ENCODE measurements at places on chromosomes 7 and 10.

DNA sequence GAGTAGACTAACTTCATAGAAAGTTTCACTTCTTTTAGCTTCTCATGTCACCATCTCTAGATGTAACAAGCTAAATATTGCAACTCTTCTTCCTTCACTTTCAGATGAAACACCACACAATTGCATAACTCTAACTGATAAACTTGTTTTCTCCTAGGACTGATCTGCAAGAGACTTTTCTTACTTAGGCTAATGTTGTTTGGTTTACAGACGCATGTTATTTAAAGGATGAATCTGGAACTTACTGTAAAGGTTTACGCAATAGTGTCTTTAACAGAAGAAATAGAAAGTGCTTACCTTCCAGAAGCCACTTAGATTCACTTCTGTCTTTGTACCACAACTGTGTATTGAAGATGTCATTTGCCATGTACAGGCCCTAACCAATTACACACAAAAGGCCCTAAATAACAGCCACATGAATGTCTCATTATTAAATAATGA, 22.1 kb upstream of the ZC3HAV1 start:
- DNase-seq: no peak

- DNase-seq: no peak
These were observed 19.1 kb downstream of the ZNRF2 start for GRCh38 chr7:30303312-30304039.

DNA sequence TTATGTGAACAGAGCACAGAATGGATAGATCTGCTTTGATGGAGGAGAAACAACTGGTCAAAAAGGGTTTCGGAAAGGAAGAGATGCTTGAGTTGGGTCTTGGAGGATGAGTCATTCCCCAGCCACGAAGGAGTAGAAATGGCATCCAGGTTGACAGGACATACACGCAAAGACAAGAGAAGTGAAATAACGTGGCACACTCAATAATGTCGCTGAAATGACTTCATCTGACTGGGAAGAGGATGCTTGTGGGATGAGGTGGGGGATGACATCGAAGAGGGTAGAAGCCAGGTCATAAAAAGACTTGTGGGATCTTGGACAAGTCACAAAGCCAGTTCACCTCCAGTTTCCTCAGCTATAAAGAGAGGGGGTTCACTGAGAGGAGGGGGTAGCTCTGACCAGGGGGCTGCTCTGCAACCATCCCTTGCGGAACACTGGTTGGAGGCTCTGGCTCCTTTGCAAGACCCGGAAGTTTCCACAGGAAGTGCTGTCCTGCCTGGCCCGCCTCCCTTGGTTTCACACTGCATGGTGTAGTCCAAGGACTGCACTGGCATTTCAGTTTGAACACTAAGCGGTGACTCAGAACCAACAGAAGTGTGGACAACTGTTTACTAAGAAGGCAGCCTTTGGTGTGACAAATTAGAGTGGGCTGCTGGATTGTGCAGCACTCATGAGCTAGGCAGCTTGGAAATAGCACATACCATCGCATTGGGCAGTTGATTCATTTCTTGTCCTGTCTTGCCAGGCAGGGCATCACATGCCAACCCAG, 189.9 kb upstream of the ADO start:
- no peak for DNase-seq

DNA sequence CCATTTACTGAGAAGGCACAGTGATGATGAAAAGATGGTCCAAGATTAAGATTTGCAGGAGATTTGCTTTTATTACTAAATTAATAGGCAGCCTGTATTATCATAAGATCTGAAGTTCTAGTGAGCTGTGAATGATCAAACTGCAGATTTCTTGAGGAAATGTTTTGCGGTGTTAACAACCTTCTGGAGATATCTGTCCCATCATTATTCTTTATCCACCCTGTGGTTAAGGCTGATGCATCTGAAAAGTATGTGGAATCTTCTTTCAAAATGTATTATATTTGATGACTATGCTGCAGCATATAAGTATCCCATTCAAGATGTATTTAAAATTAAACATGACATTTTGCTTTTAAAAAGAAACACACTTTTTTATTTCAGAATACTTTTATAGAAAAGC, 150.3 kb downstream of the POLR1F start:
- no peak for DNase-seq

DNA sequence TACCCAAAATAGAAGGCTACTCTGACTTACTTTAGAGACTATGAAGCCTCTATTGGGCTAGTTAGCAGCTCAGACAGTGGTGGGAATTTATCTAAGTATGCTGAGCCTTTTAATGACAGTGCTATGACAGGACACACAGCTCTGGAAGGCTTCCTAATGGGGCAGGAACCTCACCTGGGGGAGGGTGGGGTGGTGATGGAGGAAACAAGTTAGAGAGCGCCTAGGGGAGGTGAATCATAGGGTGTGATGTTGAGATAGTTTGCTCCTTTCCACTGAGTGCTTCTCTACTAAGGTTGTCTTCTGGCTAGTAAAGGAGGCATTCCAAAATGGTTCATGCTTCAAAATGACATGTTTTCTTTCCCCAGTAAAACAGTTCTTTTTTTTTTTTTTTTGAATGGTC, 42.1 kb downstream of the PPP1R9A start:
- DNase-seq: no peak

- no peak for DNase-seq
These were observed 46.6 kb upstream of the COL1A2 start for GRCh38 chr7:94348142-94348541.

- no peak for DNase-seq
These were observed 125.8 kb downstream of the DLG5 start for GRCh38 chr10:77800738-77801266.

DNA sequence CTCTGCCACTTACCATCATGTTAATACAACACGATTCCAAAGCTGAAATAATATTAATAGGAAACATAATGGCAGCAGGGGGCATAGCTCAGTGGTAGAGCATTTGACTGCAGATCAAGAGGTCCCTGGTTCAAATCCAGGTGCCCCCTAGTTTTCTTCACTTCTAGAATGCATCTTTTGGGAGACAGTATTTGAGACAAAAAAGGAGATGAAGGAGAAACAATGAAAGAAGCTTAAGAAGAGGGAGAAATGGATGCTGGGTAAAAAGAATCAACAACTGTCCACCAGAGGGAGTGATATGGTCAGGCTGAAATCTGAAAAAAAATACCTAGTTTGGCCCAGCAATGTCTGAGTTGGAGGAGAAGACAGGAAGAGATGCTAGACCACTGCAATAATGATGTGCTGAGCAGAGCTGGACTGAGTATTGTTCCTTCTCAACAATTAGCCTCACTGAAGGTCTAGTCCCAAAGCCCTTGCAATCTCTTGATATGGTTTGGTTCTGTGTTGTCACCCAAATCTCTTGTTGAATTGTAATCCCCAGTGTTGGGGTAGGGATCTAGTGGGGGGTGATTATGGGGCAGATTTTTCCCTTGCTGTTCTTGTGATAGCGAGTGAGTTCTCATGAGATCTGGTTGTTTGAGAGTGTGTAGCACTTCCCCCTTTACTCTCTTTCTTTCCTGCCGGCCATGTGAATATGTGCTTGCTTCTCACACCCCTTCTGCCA, 48.3 kb downstream of the ZNF783 start:
- no peak for DNase-seq

- DNase-seq: no peak
These were observed 201.0 kb upstream of the TPK1 start for GRCh38 chr7:145036604-145037405.

GRCh38 chr7:31419505-31420055, 79.1 kb upstream of the NEUROD6 start:
- DNase-seq: no peak

- DNase-seq: no peak
These were observed 8.4 kb upstream of the SCART1 start for GRCh38 chr10:133445268-133445732.

DNA sequence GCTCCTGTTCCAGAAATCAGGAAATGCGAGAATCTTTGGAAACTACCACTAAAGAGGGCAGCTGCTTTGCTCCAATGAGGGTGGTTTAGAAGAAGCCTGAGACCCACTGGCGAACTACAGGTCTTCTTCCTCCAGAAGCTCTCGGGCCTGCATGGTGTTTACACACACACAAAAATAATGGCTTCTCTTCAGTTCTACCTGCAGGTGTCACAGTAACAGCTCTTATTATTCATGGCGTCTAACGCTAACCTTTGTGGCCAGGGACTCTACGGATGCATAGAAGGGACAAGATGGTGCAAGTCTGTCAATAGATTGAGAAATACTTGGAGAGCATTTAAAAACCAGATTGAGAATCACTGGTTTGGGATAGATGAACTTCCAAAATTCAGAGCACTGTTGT, 22.4 kb downstream of the GPR141 start:
- DNase-seq: no peak
